ENCODE measurements at places on chromosomes 7 and 10.

DNA sequence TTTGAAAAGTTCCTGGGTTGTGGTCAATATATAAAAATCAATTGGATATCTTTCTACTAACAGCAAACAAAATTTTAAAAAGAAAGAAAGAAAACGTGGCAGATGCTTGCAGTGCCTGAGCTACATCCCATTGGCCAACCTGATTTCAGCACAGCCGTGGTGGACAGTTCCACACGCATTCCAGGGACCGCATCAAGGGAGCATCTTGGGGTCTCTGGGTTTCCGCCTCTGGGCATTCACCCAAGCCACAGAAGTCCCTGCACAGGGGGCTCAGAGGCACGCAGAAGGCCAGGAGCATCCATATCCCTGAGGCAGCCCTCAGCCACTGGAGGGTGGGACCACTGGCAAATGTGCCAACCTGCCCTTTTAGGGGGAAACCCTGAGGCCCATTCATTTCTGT, 254.5 kb upstream of the RNF32 start:
- DNase-seq, result no peak

DNA sequence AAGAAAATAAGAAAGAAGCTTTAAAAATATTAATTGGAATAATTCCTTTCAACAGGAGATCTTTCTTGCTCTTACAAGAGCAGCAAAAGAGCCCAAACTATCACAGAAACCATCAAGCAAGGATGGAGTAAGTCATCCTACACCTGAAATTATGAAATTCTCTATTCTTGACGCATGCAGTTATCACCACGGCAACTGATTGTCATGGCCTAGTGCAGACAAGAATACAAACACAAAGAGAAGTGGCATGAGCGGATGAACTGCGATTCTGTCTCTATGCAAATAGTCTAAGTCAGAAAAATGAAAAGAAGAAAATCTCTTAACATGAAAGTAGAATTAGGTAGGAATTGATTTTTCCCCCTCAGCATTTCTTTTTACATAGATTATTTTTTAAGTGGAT, 54.8 kb upstream of the SLC35B4 start:
- DNase-seq, result no peak

DNA sequence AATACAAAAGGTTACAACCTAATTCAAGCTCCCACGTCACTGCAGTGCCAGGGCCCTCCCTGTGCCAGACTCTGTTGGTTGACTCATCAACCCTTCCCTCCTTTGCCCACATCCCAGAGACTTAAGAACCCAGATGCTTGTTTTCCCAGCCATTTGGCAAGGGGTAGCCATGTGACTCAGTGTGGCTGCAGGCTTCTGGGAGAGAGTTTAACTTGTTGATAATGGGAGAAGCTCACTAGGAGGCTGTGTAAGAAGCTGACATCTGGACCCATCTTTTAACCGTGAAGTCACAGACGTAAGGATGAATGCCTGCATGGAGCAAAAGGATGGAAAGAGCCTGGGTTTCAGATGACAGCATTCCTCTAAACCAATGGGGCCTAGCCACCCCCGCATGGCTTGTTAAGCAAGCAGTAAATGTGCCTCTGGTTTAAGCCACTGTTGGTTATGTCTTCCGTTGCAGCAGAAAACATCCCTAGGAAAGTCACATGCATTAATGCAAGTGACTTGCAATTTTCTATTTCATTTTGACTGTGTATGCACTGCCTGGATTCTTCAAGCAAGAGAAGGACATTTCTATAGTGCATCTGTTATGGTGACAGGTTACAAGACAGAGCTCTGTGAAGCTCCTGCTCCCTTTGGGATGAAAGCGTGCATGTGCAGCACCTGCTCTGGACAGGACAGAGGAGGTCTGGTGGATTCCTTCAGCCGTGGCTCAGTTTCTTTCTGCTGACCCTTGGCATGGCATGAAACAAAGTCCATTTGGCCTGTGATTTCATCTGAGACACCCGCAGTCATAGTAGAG, 57.5 kb upstream of the CREB5 start:
- DNase-seq, result no peak

GRCh38 chr10:98460837-98461499, 14.2 kb upstream of the HPS1 start:
- no peak for DNase-seq

DNA sequence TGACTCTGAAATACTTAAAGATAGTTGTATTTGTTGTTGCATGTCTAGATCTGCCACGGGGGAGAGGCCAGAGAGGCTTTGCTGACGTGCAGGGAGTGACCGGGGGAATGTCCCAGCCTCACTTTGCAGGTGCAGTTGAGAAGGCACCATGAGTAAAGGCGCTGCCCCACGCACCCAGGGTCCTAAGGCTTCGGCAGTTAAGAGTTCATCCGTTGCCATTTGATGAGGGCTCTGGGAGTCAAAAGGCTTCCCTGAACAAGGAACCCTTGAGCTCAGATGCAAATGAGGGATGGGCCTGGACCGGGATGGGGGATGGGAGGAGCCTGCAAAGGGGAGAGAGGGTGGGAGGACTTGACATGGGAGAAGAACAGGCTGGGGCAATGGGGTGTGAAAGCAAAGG, 20.4 kb downstream of the PPP2R2D start:
- no peak for DNase-seq

- no peak for DNase-seq
Observed at GRCh38 chr10:34547291-34547690, 267.8 kb downstream of the PARD3 start.

DNA sequence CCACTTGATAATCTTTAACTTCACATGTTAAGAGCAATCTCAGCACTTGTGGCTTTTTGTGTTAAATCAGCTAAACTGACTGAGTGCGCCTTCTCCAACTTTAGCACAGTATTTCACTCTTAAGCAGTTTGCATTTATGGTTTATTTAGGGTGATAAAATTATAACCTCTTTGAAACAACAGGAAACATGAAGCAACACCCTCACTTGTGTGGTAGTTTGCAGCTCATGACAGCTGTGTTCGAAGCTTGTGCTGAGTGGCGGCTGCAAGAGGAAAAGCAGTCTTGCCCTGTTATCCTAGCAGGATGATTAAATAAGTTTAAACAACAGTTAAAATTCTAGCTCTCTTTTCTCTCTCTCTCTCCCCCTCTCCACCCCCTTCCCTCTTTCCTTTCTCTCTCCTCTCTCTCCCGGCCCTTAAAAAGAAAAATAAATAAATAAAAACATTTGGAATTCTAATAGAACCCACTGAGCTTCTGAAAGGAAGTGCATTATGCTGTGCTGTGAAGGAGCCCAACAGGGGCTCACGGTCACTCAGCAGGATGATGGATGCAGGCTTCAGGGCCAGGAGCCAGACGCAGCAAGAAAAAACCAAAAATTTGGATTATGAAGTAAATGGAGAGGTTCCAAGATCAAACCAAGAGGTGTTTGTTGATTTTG, 25.2 kb downstream of the OGDH start:
- DNase-seq, result peak; percentile 33

DNA sequence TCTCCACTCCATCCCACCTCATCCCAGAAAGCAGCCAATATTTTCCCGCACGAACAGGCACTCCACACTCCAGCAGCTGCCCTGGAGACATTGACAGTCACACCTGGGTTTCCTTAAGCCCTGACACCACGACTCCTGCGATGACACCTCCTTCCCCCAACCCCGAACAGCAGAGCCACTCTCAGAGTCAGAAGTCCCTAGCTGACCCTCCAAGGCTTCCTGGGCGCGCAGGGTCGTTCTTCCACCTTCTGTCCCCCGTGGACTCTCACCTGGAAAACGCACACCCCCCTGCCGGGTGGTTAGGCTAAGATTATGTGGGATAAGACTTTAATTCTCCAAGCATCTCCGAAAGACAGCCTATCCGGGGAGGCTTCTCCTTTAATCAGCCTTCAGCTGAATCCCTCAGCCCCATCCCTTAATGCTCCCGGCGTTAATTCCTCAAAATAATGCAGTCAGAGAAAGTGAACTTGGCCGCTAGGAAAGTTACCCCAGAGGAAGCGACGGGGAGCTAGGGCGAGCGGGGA, 1.1 kb downstream of the DENND11 start:
- DNase-seq, result peak; percentile 26

- no peak for DNase-seq
Observed at GRCh38 chr7:34354011-34354410, 304.0 kb upstream of the NPSR1 start.

GRCh38 chr7:123797673-123798531, 47.1 kb upstream of the HYAL4 start:
- DNase-seq, result no peak

- DNase-seq, result no peak
Observed at GRCh38 chr7:27241189-27242056, 1.2 kb upstream of the EVX1 start.

DNA sequence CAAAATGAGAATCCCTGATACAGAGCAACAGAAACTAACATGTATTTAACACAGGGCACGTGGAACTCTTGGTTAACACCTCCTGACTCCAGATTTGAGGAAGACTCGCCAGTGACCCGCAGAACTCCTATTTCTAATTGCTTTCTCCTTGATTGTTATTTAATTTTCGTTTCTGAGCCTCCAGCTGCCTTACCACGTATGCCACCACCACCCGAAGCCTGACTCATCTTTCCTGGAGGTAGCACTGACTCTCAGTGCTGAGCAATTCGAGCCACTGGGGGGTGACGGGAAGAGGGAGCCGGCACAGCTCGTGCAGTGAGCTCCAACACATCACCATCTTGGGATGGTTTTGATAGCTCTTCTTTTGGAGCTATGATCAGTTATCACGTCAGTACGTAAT, 273.9 kb upstream of the MGMT start:
- DNase-seq, result peak; percentile 33

DNA sequence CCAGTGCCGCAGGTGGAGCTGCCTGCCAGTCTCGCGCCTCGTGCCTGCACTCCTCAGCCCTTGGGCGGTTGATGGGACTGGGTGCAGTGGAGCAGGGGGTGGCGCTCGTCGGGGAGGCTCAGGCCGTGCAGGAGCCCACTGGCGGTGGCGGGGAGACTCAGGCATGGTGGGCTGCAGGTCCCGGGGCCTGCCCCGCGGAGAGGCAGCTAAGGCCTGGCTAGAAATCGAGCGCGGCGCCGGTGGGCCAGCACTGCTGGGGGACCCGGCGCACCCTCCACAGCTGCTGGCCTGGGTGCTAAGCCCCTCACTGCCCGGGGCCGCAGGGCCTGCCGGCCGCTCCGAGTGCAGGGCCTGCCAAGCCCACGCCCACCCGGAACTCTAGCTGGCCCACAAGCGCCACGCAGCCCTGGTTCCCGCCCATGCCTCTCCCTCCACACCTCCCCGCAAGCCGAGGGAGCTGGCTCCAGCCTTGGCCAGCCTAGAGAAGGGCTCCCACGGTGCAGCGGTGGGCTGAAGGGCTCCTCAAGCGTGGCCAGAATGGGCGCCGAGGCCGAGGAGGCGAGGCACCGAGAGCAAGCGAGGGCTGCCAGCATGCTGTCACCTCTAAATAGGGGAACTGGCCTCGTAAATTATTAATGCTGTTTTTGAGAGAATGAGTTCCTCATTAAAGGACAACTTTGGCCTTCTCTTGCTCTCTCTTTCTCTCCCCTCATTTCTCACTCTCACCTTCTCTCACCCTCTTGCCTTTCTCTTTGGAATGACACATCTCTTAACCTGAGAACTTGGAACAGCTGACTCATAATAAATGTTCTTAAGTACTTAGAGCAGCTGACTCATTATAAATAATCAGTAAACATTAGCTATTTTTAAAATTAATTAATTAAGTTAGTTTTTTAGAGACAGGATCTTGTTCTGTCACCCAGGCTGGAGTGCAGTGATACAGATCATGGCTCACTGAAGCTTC, 4.9 kb downstream of the ACADSB start:
- DNase-seq, result no peak

- no peak for DNase-seq
Observed at GRCh38 chr7:110607050-110607857, 483.7 kb upstream of the LRRN3 start.
